SJCRH30 (cell line): ENCODE measurements at places on chromosomes 6 and 20. TPM values are rescaled to one million over a fixed set of nuclear protein-coding genes. Genes with fewer than 3 reads are reported as not detected.
A peak's percentile ranks its signal among the peaks of the same experiment; 100 is the strongest.

The ZNF292 gene
- total RNA-seq, result 25.8 and 29.3 TPM in 2 replicates

DNA sequence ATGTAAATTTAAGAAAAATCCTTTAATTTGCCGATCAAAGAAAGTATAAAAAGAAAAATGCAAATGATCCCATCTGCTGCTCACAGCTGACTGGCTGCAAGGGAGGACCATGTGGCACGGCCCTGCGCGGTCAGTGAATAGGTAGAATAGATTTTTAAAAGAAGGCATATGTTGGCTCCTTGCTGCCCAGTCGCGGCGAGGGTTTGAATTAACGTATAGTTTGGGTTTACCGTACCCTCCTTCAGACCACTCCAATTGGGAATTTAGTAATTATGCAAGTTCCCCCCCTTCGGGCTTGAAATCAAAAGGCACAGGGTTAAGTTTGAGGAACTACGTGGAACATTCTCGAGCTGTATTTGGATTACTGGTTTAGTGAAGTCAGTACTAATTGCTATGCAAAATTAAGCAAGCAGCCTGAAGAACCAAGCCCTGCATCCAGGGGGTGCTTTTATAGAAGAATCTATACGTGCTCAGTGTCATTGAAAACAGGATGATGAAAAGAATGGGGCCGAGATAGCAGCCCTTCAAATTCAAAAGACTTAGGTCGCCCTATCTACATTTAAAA lies 1.1 kb upstream of the BEND3 start:
- H3K27me3 ChIP-seq, result no peaks in the 10 kb centered on the region
- no peaks in the 10 kb centered on the region for H3K36me3 ChIP-seq
- H3K27ac ChIP-seq, result peak overlapping the region; percentile 92
- DNase-seq, result peak; percentile 53
- H3K4me1 ChIP-seq, result peaks cover 4% of the 10 kb centered on the region; the same call in 1 of the 2 replicates
- peak overlapping the region; percentile 86 for H3K4me3 ChIP-seq

The CLIC5 gene
- total RNA-seq, result 0.05 and 0.06 TPM in 2 replicates

- H3K27ac ChIP-seq, result no peak overlapping the region
- no peak overlapping the region for H3K4me3 ChIP-seq
- no peaks in the 10 kb centered on the region for H3K27me3 ChIP-seq
- H3K4me1 ChIP-seq, result no peaks in the 10 kb centered on the region
Observed at GRCh38 chr6:169246445-169246844, 7.2 kb downstream of the THBS2 start.

DNA sequence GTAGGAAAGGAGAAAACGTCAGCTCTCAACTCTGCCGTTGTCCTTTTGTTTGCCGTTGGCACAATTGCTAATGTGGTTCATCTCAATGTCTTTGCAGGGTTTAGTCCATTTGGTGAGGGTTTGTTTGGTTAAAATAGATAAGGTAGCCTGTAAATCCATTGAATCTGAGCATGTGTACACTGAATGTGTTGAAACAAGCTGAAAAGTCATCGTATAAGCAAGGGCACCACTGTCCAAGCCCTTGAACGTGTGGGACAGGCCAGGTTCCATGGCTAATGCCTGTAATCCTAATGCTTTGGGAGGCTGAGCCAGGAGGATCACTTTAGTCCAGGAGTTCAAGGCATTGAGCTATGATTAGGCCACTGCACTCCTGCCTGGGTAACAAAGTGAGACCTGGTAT lies 224.7 kb upstream of the PLCB4 start:
- no peaks in the 10 kb centered on the region for H3K27me3 ChIP-seq
- no peak overlapping the region for H3K27ac ChIP-seq
- H3K4me3 ChIP-seq, result no peak overlapping the region
- no peaks in the 10 kb centered on the region for H3K36me3 ChIP-seq
- no peak for DNase-seq

DNA sequence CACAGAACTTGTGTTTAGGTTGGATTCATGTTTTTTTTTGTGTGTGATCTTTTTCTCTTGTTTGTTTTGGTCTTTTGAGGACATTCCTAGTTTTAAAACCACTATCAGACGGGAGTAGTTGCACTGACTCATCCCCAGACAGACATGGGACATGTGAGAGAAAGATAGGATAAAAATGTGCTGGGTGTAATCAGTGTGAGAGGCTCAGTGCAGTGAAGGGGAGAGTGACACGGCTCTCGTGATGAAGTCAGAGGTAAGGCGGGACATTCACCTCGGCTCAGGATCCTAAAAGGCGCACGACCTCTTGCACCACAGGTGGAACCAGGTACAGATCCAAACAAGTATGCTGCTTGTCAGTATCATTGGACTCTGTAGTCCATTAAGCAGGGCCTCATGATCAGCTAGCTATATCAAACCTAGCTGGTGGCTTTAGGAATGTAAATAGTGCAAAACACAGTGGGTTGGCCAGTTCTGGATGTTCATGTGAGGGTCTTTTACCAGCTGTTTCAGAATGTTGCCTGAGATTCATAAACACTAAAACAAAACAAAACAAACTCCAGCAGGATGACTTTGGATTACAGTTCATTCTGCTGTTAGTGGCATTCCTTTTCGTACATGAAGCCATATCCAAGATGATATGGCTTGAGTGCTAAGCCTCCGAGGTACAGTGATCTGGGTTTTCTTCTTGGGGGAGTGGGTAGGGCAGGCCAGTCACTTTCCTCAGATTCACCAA lies 18.0 kb downstream of the FOXO3 start:
- H3K27me3 ChIP-seq, result no peaks in the 10 kb centered on the region
- H3K36me3 ChIP-seq, result no peaks in the 10 kb centered on the region; the same call in none of the 2 replicates
- no peak overlapping the region for H3K27ac ChIP-seq
- DNase-seq, result no peak
- no peak overlapping the region for H3K4me3 ChIP-seq

DNA sequence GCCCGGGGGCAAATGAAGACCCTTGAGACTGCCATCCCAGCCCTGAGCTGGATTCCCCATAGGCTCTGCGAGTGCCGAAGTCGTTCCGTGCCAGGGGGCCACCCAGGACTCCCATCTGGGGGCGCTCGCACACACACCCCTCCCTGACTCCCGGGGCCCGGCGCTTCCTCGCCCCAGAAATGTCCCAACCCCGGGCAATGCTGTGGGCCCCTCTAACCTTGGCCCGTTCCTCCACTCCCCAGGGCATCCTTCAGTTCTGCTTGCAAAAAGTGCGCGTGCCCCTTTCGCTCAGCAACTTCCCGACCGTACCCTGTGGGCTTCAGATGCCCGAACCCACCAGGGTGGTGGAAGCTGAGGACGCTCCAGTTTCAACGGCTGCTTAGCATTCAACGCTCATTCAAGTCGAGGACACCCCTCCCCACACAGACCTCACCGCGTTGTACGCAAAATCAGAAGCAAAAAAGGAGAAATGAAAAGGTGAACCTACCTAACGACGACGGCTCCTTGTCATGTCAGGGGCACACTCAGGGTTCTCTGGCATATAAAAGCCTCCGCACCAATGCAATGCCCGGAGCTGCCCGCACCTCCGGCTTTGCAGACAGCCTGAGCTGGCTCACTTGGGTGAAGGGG lies 25.3 kb downstream of the RIPOR2 start:
- H3K27me3 ChIP-seq, result no peaks in the 10 kb centered on the region
- H3K27ac ChIP-seq, result no peak overlapping the region
- no peaks in the 10 kb centered on the region for H3K36me3 ChIP-seq
- H3K4me3 ChIP-seq, result peak overlapping the region; percentile 63

DNA sequence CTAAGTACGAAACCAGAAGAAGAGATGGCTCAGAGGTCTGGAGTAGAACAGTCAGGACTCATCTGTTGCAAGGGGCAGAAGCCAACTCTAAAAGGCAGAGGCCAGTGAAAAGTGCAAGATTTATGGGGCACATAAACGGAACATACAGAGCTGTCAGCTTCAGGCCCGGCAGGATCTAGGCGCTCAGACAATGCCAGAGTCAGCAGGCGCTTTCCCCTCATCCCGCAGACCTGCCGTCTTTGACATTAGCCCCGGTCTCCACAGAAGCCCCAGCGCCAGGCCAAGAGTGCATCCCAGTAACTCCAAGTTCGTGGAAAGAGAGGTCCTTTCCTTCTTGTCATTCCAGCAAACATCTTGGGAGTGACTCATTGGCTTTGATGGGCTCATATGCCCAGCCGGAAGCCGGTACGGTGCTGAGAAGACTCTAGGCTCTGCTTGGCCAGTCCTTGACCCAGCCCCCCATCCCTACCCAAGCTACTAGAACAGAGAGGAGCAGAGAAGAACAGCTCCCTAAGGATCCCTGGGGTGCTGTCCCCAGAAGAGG lies 260.9 kb downstream of the TAF4 start:
- DNase-seq, result no peak
- no peaks in the 10 kb centered on the region for H3K4me1 ChIP-seq
- H3K27me3 ChIP-seq, result peaks cover 100% of the 10 kb centered on the region
- no peak overlapping the region for H3K4me3 ChIP-seq
- H3K27ac ChIP-seq, result no peak overlapping the region

DNA sequence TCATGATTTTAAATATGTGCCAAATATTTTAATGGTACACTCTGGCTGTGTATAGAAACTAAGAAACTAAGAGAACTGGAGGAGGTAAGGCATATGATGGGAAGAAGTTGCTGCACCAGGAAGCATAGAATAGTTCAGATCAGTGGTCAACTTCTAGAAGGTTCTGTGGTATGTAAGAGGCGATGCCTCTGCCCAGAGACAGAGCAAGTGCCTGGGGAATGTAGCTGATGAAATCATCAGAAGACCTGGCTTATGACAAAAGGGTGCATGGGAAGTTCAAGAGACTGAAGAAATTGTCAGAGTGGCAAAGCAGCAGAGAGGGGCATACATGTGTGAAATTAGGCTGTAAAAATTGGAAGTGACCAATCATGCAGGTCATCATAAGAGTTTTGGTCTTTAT lies 580.8 kb downstream of the BMP2 start:
- no peak for DNase-seq
- H3K4me3 ChIP-seq, result no peak overlapping the region
- H3K4me1 ChIP-seq, result no peaks in the 10 kb centered on the region

The KIAA0408 gene
- total RNA-seq, result 2.5 and 2.9 TPM in 2 replicates

GRCh38 chr6:111263837-111264236 lies 176.5 kb downstream of the SLC16A10 start:
- peaks cover 18% of the 10 kb centered on the region for H3K36me3 ChIP-seq
- H3K4me1 ChIP-seq, result no peaks in the 10 kb centered on the region
- H3K27me3 ChIP-seq, result no peaks in the 10 kb centered on the region
- no peak for DNase-seq

The PREP gene
- 46.2 and 46.4 TPM in 2 replicates for total RNA-seq

- no peaks in the 10 kb centered on the region for H3K36me3 ChIP-seq
- H3K4me1 ChIP-seq, result no peaks in the 10 kb centered on the region
- no peak for DNase-seq
- H3K27ac ChIP-seq, result no peak overlapping the region
- H3K27me3 ChIP-seq, result no peaks in the 10 kb centered on the region
Observed at GRCh38 chr6:119764927-119765681, 415.5 kb upstream of the MAN1A1 start.

DNA sequence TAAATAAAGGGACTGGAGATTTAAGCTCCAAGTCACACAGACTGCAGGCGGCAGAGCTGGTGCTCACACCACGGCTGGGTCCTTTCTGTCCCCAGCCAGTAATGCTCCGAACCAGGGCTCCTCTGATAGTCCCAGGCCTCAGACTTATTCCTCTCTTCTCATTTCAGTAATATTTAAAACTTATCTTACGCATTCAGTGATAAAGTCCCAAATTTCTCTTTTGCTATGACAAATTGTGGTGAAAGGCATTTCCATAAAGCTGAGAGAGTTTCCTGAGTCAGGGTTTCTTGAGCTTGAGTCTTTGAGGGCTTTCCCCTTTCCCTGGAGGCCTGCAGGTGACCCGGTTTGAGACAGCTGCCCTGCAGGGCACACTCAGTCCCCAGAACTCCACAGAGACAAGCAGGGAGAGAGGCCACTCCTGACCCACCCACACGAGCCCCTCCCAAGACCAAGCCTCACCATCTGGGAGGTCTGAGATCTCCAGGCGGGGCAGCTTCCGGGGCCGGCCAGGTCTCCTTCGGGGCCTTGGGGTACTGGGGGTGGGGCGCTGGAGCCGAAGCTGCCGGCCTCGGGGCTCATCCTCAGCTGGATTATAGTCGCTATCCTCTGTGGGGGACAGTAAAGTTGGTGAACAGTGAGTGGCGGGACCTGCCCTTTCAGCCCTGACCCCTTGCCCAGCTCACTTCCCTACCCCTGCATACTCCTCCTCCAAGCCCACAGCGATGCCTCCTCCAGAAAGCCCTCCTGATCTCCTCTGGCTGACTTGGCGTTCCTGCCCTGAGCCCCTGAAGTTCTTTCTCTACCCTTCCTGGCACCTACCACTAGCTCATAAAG lies 6.6 kb downstream of the ZNF335 start:
- no peak overlapping the region for H3K27ac ChIP-seq
- no peak for DNase-seq
- H3K36me3 ChIP-seq, result peaks cover 38% of the 10 kb centered on the region
- H3K27me3 ChIP-seq, result no peaks in the 10 kb centered on the region
- H3K4me1 ChIP-seq, result peaks cover 3% of the 10 kb centered on the region; the same call in 1 of the 2 replicates

GRCh38 chr6:91487696-91488392 lies 901.0 kb upstream of the MAP3K7 start:
- H3K36me3 ChIP-seq, result no peaks in the 10 kb centered on the region
- H3K27me3 ChIP-seq, result no peaks in the 10 kb centered on the region
- H3K27ac ChIP-seq, result no peak overlapping the region
- no peak for DNase-seq
- H3K4me1 ChIP-seq, result no peaks in the 10 kb centered on the region
- H3K4me3 ChIP-seq, result no peak overlapping the region

The GRM4 gene
- total RNA-seq, result 0.06 and 0.08 TPM in 2 replicates

DNA sequence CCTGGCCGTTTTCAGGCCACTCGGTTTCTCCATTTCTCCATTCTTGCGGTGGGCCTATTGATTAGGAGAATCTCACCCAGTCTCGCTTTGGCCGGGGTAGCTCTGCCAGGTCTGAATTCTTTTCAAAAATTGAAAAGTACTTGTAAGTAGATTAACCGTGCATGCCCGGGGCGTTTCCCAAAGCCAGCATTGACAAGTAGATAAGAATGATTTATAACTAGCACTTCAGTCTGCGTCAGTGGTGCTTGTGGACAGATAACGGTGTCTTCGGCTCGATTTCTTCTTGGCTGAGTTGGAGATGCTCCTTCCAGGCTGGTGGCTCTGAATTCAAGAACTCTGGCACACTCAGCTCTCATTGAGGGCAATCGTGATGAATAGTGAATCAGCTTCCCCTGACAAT lies 29.0 kb downstream of the SLC24A3 start:
- H3K4me3 ChIP-seq, result no peak overlapping the region
- no peaks in the 10 kb centered on the region for H3K4me1 ChIP-seq
- no peak overlapping the region for H3K27ac ChIP-seq
- H3K36me3 ChIP-seq, result no peaks in the 10 kb centered on the region

GRCh38 chr20:1809131-1809572 lies 86.1 kb upstream of the SIRPA start:
- no peak overlapping the region for H3K4me3 ChIP-seq
- H3K27ac ChIP-seq, result peak overlapping the region; percentile 37; the same call in 1 of the 2 replicates
- H3K27me3 ChIP-seq, result peaks cover 4% of the 10 kb centered on the region; the same call in 1 of the 2 replicates
- no peaks in the 10 kb centered on the region for H3K36me3 ChIP-seq

The RAD21L1 gene
- total RNA-seq, result 0.28 TPM in 1 of 2 replicates, not detected in the other

GRCh38 chr20:5070081-5070480 lies 49.7 kb downstream of the PCNA start:
- H3K4me3 ChIP-seq, result no peak overlapping the region
- no peaks in the 10 kb centered on the region for H3K4me1 ChIP-seq
- H3K27ac ChIP-seq, result no peak overlapping the region
- DNase-seq, result no peak

The MDFI gene
- 166 and 176 TPM in 2 replicates for total RNA-seq

The TRIM10 gene
- total RNA-seq, result not detected in 2 replicates

The PSMA7 gene
- total RNA-seq, result 755 and 774 TPM in 2 replicates
